Stimulated activated CD8-positive, alpha-beta memory T cell treated with anti-CD3 and anti-CD28 coated beads, Interleukin-12 subunit alpha, Interleukin-12 subunit beta, amount 100 ng/mL, for 1 hour (primary cell): ENCODE measurements at places on chromosomes 7 and 10.

DNA sequence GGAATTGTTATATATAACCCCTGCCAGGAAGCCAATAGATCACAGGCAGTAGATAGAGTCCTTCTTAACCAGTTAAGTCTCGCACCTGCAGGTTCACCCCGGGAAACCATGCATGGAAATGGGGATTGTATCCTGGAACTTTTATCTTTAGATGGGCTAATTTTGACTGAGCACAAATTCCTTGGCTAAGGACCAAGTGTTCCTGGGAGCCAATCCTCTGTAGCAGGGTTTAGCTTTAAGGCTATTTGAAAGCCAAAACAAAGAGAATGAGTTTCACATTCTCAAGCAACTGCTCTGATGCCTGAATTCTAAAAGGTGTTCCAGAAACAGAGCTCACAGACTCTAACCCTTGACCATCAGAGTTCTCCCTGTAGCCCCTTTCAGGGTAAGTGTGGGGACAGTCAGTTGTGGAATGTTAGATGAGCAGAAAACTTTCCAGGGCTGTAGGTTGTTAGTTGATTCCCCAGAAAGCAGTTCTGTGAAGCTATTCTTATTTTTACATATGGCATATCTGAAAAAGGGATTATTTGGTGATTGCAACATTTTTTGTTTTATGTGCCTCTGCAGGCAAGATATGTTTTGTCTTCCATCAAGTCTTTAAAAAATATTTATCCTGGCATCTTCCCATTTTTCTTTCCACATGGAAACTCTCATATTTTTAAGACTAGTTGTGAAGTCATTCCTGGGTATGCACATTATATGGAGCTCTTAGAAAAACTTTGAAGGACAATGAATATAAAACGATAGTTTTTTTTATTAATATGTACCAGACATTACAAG is 16.2 kb upstream of the NPVF start:
- no peak for DNase-seq

GRCh38 chr10:91046869-91047268 is 126.0 kb upstream of the ANKRD1 start:
- no peak for DNase-seq

- DNase-seq = peak; percentile 22
Measured at GRCh38 chr10:79904671-79905321, 44.1 kb downstream of the SFTPD start.

GRCh38 chr7:1575809-1576208 is 6.0 kb upstream of the PSMG3 start:
- DNase-seq = no peak

DNA sequence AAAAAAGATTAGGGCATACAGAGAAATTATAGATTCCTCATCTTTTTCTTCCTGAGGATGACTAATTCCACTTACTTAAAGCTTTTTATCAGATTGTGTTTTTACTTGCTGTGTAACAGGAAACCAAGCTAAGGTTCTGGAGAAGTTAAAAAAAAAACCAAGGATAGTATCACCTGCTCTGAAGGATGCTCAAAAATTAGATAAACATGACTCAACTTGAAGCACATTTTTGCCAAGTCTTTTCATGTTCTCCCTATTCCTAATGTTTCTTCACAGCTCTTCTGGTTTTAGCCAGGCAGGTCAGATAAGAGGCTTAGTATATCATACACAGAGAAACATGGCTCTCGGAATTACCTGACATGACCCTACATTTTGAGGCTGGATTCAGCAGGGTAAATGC is 90.3 kb downstream of the CPEB3 start:
- DNase-seq = no peak

- no peak for DNase-seq
Measured at GRCh38 chr7:73769481-73770001, 529 bp downstream of the CLDN3 start.

GRCh38 chr7:70533614-70534013 is 598.3 kb upstream of the GALNT17 start:
- no peak for DNase-seq

GRCh38 chr10:6239213-6239991 is 36.7 kb downstream of the PFKFB3 start:
- DNase-seq = peak; percentile 50

- DNase-seq = no peak
Measured at GRCh38 chr7:73823873-73824592, 6.8 kb upstream of the CLDN4 start.

- no peak for DNase-seq
Measured at GRCh38 chr10:128929767-128930166, 537.3 kb upstream of the MGMT start.
